NCI-H1092 treated with DMSO at 0.1 percent for 48 hours (cell line): ENCODE measurements at places on chromosomes 4 and X.

DNA sequence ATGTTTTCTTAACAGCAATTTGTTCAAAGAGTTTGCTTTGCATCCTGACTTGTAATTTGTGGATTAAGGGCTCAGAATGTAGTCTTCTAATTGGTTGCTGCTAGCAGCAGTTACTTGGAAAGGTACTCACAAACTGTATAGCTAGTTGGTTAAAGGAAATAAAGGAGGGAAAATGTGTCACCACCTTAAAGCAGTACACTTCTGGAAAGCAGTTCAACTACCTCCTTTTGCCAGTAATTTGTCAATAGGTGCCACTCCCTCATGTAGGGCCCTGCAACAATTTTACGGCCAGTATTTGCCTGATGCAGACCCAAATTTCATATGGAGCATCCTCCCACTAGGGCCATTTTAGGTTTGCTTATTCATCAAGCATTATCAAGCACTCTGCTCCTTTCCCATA, 20.8 kb downstream of the AMOT start:
- no peak for DNase-seq

GRCh38 chr4:5112333-5113095, 61.2 kb downstream of the STK32B start:
- no peak for DNase-seq

- no peak for DNase-seq
Observed at GRCh38 chr4:148203056-148203898, 238.9 kb downstream of the NR3C2 start.

DNA sequence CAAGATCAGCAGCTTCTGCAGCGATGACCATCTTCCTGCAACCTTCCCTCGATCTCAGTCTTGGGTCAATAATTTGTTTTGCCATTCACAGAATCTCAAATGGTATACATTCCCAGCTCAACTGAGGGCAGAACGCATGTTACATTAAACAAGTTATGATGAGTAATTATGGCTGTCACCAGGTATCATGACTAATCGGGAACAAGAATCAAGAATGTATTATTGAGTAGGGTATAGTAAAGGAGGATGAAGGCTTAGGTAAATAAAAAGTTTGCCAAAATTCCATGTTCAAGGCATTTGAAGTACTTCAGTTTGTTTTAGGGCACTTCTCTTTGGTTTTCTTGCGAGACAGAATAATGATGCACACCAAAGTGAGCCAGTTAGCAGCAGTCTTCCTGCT, 194.1 kb downstream of the SH2D1A start:
- DNase-seq, result no peak

DNA sequence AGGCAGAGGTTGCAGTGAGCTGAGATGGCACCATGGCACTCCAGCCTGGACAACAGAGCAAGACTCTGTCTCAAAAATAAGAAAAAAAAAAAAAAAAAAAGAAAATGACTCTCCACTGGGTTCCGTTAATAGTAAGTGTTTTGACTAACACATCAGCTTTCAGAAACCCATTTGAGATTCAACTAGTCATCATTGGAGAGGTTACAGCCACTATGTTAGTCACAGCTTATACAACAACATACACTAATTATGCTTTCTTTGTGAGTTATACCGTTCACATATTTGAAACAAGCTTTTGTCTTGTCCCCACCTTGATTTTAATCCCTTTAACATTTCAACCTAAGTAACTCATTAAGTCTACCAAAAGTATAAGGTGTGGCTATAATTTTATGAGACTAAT, 48.2 kb downstream of the HADH start:
- no peak for DNase-seq

- no peak for DNase-seq
Observed at GRCh38 chr4:112721627-112722026, 84.7 kb downstream of the LARP7 start.

DNA sequence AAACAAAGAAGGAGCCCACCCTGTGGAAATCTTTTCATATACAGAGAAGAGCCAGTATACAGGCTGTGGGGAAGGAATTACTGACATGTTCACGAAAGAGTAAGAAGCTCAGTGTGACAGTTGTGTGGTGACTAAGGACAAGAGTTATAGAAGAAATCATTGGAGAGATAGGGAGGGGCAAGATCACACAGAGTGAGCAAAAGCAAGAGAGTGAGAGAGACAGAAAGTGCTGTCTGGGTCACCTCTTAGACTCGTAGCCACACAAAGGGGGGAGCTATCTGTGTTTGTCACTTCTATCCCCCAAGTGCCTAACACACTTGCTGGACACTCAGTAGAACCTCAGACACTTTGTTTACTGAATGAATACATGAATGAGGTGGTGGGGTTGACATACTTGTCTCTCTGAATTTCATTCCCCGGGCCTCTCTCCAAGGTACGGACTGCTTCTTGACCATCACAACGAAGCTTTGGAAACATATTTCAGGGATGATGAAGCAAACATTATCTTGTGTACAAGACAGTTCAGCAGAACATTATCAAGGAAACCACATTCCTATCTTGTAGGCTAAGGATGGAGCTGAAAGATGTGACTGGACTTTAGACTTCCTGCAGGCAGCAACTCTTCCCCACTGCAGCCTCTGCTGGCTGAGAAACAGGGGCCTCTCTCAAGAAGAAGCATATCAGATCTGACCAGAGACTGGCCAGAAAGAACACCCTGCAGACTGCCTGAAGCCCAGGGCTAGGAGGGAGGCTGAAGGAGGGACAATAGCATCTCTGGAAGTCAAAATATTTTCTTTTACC, 168.2 kb downstream of the AMELX start:
- no peak for DNase-seq

- DNase-seq, result no peak
Observed at GRCh38 chrX:153875391-153876111, 10.4 kb downstream of the L1CAM start.

DNA sequence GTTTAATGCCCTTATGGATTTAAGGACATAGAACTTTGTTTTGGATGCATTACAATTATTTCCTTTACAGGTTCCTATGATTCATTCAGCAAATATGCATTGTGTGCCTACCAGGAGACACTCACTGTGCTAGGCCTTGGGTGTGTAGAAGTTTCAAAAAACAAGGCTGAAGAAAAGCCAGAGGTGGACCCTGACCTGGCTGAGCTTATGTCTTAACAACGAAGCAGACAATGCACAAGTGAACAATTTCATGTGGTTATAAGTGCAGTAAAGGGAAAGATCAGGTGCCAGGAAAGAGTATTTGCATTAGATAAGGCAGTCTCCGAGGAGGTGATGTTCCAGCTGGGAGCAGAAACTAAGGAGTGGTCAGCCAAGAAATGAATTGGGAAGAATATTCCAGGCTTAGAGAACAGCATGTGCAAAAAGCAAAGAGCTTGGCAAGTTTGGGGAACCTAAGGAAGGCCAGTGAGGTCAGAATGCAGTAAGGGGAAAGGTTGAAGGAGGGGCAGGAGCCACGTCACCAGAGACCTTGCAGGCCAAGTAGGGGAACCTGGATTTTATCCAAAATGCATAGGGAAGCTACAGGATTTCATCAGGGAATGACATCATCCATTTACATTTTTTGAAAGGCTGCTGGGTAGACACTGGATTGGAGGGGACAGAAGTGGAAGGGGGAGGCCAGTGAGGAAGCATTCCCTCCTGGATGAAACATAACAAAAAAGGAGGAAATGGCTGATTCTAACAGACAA, 193.6 kb downstream of the SOWAHB start:
- no peak for DNase-seq

- DNase-seq, result no peak
Observed at GRCh38 chrX:38181357-38181756, 39.3 kb downstream of the SRPX start.

DNA sequence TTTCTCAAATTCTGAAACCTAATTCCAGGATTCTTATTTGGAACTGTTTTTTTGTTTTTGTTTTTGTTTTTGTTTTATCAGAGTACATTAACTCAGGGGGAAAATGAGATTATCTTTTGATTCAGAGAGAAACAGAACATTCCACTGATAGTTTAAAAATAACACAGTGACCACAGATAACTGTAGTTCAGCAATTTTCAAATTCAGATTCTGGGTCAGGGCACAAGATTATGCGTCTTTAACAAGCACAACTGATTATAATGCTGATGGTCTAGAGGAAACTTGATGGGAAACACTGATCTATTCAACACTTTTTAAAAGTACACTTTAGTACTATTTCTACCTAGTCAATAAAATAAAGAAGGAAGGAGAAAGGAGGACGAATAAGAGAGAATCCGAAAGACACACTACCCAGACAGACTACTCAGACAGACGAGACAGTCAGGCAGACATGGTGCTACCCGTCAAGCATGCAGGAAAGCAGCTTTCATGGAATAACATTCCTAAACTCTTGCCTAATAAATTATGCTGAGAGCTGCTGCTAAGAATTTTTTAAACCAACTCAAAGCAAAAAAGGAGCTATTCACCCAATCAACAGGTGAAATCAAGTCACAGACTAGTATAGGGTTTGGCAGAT, 59.0 kb downstream of the APBB2 start:
- DNase-seq, result no peak

- no peak for DNase-seq
Observed at GRCh38 chr4:188430384-188430783, 291.1 kb downstream of the TRIML1 start.

DNA sequence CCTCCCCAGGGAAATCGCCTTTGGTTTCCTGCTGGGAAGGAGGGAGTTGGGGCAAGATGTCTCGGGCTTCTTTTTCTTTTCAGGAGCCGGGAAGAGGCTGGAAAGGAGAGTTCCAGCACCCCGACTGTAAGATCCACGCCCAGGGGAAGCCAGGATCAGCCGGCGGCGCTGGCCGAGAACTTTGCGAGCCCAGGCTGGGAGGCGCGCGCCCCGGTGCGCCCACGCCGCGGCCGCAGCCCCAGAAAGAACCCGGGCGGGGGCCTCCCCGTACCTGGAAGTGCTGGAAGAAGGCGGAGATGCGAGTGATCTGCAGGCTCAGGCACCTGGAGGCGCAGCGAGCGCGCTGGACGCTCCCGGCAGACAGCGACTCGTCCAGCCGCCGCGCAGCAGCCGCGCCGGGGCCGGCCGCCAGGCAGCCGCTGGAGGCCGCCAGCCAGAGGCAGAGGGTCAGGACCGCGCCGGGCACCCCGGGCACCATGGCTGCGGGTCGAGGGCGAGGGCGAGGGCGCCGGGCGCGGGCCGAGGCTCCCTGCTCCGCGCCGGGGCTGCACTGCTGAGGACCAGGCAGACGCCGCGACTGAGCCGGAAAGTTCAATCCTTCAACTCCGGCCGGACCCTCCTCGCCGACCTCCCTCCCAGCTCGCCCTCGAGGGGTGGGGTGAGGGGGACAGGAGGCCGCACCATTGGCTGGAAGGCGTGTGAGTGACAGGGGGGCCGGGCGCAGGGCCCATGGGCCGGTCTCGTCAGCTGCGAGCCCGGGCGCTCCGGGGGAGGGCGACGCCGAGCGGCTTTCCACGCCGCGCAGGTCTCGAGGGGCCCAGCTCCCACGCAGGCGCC, at the start of gene ANOS1:
ANOS1 (minus strand) TSS at position 579 of the 837 bp plus-strand sequence; CDS start at position 478, 101 bp downstream.
- DNase-seq, result peak; percentile 32

- DNase-seq, result no peak
Observed at GRCh38 chr4:165133150-165133549, 20.5 kb upstream of the TMEM192 start.

GRCh38 chr4:100076753-100077152, 113.5 kb downstream of the DDIT4L start:
- DNase-seq, result no peak

GRCh38 chr4:48651914-48652313, 128.2 kb downstream of the FRYL start:
- no peak for DNase-seq

- no peak for DNase-seq
Observed at GRCh38 chrX:74195120-74195519, 108.9 kb upstream of the ZCCHC13 start.

DNA sequence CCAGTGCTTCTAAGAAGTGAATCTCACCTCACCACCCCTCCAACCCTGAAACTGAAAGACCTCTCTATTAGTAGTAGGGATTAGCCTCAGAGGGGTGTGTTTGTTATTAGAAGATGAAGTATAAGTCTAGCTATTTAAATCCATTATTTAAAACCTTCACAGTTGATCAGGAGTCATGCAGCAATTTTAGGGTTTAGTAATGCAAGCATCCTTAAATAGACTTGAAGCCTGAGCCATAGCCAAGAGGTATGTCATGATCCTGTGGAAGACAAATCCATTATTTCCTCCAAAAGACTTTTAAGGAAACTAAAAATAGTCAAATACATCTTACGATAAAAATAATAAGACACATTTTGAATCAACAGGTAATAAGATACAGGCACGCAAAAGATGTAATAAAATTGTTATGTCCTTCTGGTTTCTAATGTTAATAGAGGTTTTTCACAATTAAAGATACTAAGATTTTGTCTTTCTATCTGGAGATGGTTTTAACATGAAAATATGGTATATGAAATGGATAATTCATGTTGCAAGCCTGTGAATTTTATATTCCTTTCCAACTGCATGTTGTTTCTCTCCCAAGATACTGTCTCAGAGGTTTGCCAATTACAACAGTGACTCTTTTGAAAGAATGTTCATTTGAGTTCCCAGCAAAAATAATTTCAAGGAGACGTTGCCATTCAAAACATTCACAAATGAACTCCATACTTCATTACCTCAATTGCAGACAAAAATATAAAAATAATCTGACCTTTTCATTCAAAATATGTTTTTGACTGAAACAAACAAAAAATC, 68.0 kb downstream of the LUZP4 start:
- no peak for DNase-seq

- DNase-seq, result no peak
Observed at GRCh38 chr4:52755426-52755825, 4.2 kb upstream of the ERVMER34-1 start.

DNA sequence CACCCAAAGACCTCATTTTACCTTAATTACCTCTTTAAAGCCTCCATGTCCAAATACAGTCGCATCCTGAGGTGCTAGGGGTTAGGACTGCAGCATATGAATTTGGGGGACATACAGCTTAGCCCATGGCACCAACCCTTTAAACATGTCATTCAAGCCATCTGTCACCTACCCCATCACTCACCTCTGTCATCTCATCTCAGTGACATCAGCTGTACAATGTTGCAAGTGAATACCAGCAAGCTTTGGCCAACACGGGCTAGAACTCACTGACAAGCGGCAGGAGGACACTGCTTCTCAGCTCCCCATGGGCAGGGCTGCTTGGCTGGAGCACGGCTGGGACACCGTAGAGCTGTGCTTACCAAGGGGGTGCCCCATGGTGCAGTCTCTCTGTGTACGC, 107.5 kb downstream of the STK32B start:
- DNase-seq, result no peak

GRCh38 chrX:25531096-25531495, 515.3 kb upstream of the ARX start:
- DNase-seq, result no peak

DNA sequence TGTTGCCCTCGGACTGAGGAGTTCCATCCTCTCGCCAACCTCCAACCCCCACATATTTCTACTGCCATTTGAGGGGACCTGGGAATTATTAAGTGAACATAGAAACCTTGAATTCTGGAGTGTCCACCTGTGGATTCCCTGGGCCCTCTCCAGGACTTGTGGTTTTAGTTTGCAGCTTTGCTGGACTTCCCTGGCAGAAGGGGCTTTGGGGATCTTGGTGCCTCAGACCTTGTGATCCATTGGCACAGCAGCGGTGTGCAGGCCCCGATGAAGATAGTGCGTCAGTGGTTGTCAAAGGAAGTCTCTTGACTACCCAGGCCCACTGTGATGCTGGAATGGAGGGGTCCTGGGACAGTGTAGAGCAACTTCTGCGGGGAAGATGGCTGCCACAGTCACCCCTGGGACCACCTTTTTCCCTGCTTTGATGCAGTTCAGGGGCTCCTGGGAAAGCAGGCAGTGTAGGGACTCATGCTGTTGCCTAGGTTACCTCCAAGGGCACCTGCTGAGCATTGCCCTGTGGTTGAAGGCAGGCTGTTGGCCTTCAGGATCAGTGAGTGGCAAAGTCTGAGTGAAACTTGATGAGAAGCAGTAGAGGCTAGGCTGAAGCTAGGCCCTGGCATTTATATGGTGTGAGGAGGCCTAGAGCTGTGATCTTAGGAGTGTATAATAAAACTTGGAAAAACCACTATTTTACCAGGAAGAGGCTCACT, 2.2 kb downstream of the SLC16A2 start:
- DNase-seq, result no peak
